ENCODE measurements at places on chromosomes 16 and 17. TPM values are rescaled to one million over a fixed set of nuclear protein-coding genes. Genes with fewer than 3 reads are reported as not detected.

The TTYH2 gene
- 7.5 TPM for total RNA-seq

The DHRS7C gene
- not detected for total RNA-seq

The TXNDC11 gene
- 35.3 TPM for total RNA-seq

The HBA1 gene
- total RNA-seq: not detected

The MYCBPAP gene
- 1.3 TPM for total RNA-seq

The PERCC1 gene
- 2.3 TPM for total RNA-seq

The OR1D2 gene
- total RNA-seq: not detected

The IRX6 gene
- total RNA-seq: not detected

The CA7 gene
- total RNA-seq: not detected

The ACSM2A gene
- not detected for total RNA-seq

The ABI3 gene
- total RNA-seq: 16.6 TPM

The NME3 gene
- 70.6 TPM for total RNA-seq

The PLXDC1 gene
- total RNA-seq: 34.4 TPM

The PTGES3L gene
- total RNA-seq: 0.49 TPM

The LPCAT2 gene
- total RNA-seq: not detected

The ATP2A3 gene
- 144 TPM for total RNA-seq

The SHCBP1 gene
- total RNA-seq: 1.6 TPM

The TMEM238L gene
- total RNA-seq: not detected

The DLX4 gene
- 1.4 TPM for total RNA-seq

The PRSS53 gene
- total RNA-seq: 11.1 TPM

The MARVELD3 gene
- total RNA-seq: not detected

The MAFG gene
- total RNA-seq: 18.0 TPM

The HAGHL gene
- 67.0 TPM for total RNA-seq

The CORO7 gene
- total RNA-seq: 161 TPM

The CDH3 gene
- total RNA-seq: 0.60 TPM
